ENCODE measurements at places on chromosomes 2 and 18.
A peak's percentile ranks its signal among the peaks of the same experiment; 100 is the strongest.

DNA sequence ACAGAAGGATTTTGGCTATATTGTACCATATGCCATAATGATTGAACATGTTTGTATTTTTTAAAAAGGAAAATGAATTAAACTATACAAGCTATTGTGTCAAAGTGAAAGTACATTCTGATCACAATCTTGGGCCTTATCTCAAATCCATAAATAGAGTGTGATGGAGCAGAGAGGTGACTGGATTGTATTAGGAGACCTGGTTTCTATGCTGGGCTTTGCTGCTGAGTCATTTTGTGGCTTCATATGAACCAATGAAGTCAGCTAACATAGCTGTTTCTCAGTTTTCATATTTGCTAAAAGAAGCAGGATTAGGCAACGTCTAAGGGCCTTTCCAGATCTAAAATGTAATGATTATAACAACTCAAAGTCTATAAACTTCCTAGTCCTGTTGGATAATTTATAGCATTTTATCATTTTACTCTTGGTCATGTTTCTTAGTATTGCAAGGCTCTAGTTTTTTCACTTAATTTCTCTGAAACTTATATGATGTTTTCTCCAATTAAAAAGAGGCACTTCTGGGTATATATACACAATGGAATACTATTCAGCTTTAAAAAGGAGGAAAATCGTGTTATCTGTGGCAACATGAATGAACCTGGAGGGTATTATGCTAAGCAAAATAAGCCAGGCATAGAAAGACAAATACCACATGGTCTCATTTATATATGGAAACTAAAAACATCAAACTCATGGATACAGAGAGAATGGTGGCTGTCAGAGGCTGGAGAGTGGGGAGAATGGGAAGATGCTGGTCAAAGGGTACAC, 112.3 kb downstream of the MEP1B start:
- DNase-seq, result no peak

- no peak for DNase-seq
Measured at GRCh38 chr2:68103709-68104055, 40.9 kb upstream of the C1D start.

DNA sequence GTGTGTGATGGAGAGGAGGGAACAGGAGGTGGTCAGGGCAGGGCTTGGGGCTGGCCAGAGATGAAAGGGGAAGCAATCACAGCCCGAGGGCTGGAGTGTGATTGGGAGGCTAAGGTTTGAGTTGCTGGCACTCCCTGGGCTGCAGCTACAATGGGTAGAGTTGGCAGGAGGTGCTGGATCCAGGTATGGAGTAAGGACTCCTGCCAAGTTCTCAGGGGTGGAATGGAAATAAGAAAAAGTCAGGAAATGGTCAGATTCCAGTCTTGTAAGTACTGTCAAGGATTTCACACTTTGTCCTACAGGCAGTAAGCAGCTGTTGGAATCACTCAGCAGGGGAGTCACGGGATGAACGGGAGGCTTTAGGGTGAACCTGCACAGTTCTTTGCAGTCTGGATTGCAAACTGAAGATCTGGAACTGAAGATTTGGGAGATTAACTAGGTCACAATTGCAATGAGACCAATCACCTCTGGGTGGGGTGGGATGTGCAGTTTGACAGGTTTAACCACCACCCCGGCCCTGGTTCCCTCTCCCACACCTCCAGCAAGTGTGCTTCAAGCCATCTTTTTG, 10.9 kb upstream of the INPP5D start:
- no peak for DNase-seq

- no peak for DNase-seq
Measured at GRCh38 chr18:49726675-49726963, 86.7 kb downstream of the ACAA2 start.

GRCh38 chr2:207370646-207371045, 159.1 kb upstream of the CREB1 start:
- DNase-seq, result no peak

- DNase-seq, result no peak
Measured at GRCh38 chr18:506264-506663, 5.8 kb upstream of the COLEC12 start.

DNA sequence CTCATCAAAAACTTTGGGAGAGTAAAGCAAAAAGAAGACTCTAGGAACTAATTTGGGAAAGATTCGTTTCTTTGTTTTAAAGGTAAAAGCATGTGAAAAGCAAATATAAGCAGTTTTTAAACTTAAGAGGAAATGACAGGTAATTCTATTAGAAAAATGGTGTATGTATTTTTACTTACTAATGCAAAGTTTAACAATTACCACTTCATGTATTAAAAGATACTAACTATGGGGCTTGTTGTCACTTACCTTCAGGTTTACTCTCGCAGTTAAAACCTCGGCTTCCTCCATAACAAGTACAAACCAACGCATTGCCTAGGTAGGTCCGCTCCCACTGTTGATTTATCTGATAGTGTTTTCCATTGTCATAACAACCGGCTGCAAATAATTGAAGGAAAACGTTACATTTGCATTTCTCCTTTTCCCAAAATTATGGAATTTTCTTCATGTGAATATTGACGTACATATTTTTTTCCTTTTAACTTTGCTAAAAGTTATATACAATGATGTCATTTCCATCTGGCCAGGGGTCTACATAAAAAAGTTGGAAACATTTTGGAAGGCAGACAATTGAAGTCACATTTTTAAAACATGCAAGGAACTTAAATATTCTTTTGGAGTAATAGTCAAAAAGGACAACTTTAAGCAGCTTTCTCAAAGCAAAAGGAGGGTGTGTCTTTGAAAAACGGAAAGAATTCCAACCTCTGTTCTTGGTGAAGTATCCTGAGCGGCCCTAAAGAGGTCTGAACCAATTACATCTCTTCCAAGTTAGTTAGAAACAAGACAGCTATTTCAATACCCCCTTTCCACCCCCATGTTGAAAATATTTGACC, 1.2 kb downstream of the FN1 start:
- no peak for DNase-seq

DNA sequence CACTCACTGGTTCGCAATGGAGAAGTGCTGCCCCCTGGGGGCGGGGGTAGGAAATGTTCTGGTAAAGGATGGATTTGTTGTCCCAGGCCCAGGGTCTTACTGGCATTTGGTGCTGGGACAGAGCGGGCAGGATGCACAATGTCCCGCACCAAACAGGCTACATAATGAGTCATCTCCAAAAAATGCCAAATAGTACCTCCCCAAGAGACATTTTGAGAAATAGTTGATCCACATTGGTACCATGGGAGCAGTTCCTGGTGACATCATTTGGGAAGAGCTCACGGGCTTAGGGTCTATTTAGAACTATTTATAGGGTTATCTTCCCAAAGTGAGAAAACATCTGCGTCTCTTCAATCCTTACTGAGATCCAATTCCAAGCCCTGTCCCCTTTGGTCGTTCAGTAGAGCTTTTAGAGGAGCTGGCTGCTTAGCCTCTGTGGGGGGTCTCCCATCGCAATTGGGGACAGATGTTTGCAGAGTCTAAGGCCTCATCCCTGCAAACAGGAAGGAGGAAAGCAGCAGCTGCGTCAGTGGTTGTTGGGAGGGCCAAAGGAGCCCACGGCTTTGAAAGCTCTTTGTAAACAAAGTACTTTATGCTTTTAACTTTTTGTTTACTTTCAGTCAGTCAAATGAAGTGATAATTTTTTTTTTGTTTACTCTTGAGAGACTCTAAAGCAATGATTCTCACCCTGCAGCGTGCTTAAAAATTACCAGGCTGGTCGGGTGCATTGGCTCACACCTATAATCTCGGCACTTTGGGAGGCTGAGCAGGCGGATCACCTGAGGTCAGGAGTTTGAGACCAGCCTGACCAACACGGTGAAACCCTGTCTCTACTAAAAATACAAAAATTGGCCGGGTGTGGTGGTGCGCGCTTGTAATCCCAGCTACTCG, 49.3 kb downstream of the GREB1 start:
- peak; percentile 36 for DNase-seq

GRCh38 chr2:223081789-223082188, 29.8 kb downstream of the KCNE4 start:
- DNase-seq, result no peak

DNA sequence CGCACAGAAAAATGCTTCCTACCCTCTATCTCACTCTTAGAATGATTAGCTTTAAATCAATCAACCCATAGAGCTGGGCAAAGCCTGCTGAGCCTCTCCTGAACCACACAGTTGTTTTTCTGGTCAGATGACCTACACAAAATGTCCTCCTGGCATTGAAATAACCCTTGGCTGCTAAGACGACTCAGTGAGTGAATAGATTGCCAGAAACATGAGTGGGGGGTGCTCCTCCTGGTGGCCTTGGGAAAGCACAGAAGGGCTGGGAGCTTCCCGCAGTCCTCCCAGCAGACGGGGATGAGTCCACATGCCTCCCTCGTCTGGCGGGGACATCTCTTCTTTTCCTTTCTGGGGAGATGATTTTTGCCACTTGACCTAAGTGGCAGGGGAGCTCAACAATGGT, 14.9 kb downstream of the MAL start:
- DNase-seq, result no peak

DNA sequence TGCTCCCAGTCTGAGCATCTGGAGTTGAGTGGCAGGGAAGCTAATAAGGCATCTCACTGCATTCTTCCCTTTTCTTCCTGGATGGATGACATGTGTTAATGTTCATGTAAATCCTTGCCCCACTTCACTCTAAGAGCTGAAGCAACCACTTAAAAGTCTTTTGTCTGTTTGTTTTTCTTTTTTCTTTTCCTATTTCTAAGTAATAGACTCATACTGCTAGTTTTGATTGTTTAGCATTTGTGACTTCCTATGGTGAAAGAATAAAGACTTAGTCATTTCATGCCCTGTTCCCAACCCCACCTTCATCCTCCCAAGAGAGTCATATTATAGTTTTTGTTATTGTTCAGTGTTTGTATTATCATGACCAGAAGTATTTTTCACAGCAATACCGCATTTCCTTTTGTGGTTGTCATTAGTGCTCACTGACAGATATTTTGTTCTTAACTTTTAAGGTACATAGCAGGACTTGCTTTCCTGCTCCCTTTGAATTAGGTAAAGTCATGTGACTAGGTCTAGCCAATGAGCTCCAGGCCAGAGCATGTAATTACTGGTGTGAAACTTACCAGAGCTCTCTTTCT, 18.1 kb upstream of the SPP2 start:
- peak; percentile 46 for DNase-seq

- no peak for DNase-seq
Measured at GRCh38 chr2:107354175-107354574, 468.2 kb upstream of the ST6GAL2 start.

GRCh38 chr18:29693334-29693733, 1349.2 kb downstream of the DSC3 start:
- no peak for DNase-seq

GRCh38 chr2:70984228-70984575, 5.8 kb downstream of the ANKRD53 start:
- no peak for DNase-seq

Measured in T-cell (primary cell).